ENCODE measurements at places on chromosomes 2 and 18.

- DNase-seq = no peak
These were observed 4.0 kb upstream of the SLC20A1 start for GRCh38 chr2:112641701-112642100.

DNA sequence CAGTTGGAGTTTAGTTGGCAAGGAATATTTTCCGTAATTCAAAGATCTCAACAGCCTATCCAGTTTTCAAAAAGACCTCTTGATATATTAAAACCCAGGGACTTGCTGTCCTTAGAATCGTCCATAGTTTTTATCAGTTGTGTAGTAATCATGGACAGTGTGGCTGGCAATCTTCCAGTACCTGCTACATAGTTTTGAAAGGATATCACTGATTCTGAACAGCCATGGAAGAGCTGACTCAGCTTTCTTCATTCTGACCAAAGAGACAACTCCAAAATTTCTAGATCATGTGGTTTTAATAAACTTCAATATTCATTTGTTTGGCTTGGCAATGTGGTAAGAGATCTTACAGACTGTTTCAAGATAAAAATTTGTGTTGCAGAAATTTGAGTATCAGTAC lies 616.7 kb downstream of the TDRD15 start:
- no peak for DNase-seq

DNA sequence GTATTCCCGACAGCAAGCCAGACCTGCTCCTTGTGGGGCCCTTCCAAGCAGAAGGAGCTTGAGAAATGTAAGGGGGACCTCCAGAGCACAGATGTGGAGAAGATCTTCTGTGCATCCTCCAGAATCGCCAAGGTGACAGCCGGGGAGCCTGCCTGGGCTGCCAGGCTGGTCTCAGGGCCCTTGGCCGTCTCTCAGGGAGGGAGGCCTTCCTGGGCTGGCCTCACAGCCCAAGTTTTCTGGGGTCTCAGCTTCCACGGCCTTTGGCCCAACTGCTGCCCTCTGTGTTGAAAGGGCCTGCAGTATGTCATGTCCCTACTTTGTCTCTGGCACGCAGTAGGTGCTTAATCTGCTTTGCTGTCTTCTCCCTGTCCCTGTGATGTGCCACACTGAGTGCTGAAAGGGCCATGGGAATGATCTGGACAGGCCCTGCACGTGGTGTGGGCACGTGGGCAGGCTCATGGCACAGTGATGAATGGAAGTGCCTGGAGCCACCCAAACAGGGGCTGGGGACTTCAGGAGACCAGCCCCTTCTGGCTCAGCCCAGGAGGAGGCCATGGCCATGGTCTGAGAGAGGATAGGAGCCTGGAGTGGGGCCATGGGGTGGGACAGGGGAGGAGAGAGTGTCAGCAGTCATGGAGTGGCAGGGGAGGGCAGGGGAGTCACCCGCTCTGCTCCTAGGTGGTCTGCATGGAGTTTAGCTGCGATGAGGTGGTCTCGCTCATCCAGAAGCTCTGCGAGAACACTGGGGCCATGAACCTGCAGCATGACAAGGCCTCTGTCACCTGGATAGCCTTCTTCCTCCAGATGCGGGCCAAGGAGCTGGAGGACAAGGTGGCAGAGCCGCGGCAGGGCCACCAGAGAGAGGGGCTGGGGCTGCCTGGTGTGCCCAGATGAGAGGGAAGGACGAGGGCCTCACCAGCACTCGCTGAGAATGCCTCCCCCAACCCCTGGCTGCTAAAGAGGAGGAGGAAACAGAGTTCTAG lies 35.4 kb downstream of the HJURP start:
- DNase-seq = no peak

DNA sequence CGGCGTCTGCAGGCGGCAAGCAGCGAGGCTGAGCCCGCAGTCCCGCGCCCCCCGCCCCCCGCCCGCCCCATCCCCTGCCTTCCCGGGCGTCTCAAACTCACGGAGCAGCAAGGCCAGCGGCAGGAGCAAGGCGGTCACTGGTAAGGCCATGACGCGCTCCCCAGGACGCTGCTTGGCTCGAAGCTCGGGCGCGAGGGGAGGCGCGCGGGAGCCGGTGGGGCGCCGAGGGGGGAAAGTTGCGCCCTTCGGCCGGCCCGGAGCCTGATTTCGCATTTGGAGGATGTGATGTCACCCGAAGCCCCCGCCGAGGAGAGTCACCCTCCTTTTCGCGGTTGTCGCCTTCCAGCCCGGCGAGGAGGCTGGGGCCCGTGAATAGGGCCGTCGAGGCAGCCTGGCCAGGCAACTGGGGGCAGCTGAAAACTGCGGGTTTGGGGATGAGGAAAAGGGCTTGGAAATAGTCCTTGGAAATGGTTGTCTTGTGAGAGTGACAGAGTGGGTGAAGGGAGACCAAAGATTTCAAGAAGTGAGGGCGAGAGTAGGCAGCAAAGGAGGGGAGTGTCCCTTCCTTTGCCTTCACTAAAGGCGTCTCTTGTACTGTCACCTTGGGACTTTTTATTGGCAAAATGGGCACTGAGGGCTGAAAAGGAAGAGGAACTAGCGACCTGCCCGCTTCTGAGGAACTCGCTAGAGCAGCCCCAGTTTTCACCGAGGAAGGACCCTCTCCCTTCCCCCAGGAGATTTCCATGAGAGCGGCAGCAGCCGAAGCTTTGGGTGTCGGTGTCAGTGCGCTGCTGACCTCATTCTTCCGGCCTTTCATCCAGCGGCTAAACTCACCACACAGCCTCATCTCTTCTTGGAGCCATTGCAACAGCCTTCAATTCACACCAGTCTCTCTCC lies at the start of gene CD8A:
Gene CD8A (minus strand): TSS at position 238 of the 897 bp plus-strand sequence. CDS start 88 bp downstream, at position 150.
- DNase-seq = no peak

GRCh38 chr2:146734042-146734820 lies 1110.6 kb upstream of the ACVR2A start:
- DNase-seq = peak; percentile 57

GRCh38 chr2:19670303-19670702 lies 231.5 kb downstream of the TTC32 start:
- no peak for DNase-seq

GRCh38 chr2:206160807-206161179 lies 1.1 kb downstream of the EEF1B2 start:
- DNase-seq = no peak

DNA sequence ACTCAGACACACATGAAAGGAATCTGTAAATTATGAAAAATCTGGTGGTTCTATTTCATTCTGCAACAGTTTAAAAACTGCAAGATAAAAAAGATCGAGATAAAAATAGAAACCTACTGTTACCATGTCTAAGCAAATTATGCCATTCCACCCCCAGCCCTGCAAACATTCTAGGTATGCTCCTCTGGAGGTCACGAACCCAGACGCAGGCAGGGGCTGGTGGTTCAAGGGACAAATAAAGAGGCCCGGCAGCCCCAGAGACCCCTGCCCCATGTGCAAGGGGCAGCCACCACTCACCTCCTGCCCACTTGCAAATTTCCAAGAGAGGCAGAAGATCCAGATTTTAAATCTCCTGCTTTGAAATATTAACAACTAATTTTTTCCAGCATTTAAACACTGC lies 210.5 kb downstream of the ANAPC1 start:
- DNase-seq = no peak

GRCh38 chr18:53745224-53745967 lies 479.1 kb downstream of the MBD2 start:
- DNase-seq = no peak

DNA sequence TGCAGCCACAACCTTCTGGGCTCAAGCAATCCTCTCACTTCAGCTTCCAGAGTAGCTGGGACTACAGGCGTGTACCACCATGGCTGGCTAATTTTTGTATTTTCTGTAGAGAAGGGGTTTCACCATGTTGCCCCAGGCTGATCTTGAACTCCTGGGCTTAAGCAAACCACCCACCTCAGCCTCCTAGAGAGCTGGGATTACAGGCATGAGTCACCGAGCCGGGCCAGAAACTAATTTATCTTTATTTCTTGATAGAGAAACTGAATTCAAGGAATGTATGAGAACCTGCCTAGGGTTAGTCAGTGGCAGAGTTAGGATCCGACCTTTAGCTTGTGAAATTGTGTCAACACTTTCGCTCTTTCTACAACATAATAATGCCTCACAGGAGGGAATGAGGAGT lies 19.3 kb upstream of the ITGAV start:
- no peak for DNase-seq

DNA sequence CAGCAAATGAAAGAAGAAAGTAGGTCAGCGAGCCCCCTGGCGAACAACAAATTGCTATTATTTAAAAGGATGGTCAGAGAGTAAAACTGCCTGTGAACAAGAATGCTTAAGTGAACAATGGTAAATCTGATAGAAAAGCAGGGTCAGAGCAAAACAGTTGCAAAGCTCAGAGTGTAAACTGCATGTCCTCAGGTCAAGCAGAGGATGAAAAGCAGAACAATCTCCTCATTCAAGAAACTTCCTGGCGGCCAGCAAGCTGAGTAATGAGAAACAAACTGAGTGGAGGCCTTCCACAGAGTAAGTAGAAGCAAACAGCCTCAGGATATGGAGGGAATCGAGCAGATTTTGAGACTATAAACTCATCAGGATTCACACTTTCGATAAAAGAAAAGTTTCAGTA lies 117.9 kb downstream of the PPP1R1C start:
- DNase-seq = no peak

DNA sequence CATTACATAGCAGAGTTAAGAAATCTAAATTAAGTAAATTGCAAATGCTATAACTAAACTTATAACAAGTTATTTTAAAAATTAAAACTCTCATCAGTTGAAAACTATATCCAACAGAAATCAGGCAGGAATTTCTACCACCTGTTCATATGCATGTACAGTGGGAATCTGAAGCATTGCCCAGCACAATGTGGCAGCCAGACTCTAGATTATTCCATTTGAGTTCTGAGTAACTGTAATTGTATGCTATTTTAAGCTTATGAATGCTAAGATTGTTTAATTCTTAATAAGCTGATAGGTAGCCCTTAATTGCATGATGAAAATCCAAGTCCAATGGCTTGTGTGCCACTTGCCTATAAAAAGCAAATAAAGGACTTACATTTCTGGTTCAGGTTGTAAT lies 834.5 kb upstream of the FSHR start:
- no peak for DNase-seq

DNA sequence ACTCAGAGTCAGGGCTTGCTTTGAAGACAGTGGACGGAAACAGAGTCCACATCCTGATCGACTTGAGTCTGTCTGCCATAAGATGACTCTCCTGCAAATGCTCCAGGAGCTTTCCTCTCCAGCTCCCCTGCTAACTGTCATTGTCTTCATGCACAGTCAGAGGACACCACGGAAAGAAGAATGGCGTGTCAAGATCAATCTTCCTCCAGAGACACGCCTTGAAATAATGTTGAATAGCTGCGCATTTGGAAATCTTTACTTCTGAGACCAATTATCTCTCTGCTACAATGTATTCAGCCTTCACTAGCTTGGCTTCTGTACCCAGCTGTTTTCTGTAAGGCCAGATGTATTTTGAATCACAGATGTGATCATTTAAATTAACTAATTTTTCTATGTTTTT lies 457.2 kb downstream of the CDH2 start:
- DNase-seq = no peak

GRCh38 chr2:145190031-145190703 lies 670.2 kb upstream of the ZEB2 start:
- DNase-seq = no peak

DNA sequence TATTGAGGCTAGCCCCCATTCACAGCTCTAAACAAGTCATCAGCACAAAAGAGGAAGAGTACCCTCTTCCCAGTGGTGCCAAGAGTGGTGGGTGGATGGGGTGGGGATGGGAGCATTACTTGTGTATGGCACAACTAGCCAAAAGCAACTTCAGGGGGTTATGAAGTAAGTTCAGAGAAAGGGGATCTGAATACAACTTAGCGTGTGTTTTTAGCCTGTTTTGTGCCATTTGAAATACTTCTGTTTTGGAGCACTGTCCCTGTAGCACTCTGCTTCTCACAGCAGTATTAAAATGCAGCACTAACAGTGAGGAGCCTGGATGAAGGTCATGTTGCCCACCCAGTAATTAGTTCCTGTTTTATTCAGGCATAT lies 113.5 kb downstream of the CRIM1 start:
- DNase-seq = no peak

DNA sequence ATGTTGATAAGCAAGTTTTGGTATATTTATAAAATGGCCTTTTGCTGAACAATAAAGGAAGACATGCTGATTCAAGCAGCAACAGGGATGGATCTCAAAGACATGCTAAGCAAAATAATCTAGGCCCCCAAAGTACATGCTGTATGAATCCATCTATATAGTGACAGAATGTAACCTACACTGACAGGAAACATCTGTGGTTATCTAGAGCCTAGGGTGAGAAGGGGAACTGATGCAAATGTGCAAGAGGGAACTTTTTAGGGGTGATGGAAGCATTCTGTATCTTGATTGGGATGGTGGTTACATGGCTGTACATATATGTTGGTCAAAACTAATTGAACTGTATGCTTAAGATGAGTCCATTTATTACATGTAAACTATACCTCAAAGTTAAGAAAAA lies 24.2 kb downstream of the CNRIP1 start:
- DNase-seq = no peak

DNA sequence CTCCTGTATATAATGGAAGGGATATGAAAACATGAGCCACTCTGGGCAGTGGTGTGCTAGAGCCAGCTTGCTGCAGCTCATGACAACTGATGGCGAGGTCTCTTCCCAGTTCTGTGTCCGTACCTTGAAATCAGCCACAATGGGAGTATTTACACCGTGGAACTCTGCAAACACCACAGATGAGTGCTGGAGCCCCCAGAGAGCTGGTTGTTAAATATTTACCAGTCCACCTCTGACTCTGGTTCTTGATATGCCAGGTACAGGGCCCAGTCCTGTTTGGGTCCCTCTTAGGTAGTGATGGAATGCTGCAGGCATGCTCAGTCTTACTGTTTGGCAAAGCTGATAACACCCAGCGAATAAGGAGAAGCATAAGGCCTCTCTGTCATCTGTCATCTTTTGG lies 116.1 kb upstream of the GLI2 start:
- DNase-seq = no peak

DNA sequence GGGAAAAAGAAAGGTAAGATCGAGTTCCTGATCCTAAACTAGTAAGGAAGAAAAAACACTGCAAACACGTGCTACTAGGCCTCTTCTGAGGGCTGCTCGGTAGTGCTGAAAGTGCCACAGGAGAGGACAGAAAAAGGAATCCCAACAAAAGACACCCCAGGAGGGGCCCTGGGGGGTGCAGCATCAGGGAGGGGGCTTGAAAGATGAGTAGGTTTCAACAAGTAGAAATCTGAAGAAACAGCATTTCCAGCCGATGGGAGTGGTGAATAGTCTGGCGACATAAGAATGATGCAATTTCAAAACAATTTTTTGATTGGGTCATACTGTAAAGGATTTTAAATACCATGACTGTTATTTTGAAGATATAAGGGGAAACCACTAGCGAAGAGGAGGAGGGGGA lies 98.6 kb downstream of the NOL10 start:
- DNase-seq = no peak

DNA sequence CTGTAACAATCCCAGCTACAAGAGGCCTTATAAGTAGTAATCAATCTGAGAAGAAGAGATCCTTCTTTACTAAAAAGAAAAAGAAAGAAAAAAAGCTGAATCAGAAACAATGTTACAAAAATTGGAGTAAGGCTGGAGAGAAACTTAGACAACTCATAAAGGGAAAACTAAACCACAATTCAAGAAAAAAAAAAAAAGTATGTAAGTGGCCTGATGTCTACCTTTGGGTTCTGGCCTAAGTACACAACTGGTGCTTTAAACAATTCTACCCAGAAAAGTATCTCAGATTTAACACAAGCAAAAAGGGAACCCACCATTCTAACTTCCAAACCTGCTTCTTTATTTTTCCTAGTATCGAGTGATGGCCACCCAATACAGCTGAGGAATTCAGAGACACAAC lies 45.3 kb downstream of the ZNF521 start:
- DNase-seq = no peak

- no peak for DNase-seq
These were observed 136.0 kb downstream of the PTH2R start for GRCh38 chr2:208542465-208543041.
